ENCODE measurements at places on chromosomes 6 and 20. TPM values are rescaled to one million over a fixed set of nuclear protein-coding genes. Genes with fewer than 3 reads are reported as not detected.

DNA sequence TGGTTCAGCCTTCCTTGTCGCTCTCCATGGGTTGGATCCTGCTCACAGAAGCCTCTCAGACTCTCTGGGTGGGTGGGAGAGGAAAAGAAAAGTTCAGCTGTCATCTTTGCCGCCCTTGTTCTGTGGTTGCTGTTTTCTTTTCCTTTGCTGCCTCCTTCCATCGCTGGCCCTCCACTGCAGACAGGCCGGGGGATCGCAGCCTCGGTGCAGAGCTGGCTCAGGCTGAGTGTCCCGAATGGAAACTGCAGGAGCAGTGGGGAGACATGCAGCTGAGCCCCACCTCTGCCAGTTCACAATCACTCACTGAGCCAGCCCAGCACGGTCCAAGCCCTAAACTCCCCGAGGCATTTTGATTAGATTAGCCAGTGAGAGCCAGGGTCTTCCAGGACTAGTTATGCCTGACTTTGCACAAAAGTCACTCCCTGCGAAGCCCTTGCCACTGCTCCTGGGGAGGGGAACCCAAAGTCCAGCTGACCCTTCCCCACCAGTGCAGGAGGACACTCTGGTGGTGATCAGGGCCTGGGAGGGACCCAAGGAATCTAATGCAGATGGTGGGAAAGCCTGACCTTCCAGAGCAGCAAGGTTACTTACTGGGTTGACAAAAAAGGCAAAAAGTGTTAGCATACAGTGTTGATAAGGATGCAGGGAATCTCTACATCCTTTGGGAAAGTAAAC is 14.0 kb downstream of the NRN1 start:
- DNase-seq, result no peak
- H3K4me1 ChIP-seq, result peaks cover 36% of the 10 kb centered on the region
- H3K27me3 ChIP-seq, result peaks cover 20% of the 10 kb centered on the region

DNA sequence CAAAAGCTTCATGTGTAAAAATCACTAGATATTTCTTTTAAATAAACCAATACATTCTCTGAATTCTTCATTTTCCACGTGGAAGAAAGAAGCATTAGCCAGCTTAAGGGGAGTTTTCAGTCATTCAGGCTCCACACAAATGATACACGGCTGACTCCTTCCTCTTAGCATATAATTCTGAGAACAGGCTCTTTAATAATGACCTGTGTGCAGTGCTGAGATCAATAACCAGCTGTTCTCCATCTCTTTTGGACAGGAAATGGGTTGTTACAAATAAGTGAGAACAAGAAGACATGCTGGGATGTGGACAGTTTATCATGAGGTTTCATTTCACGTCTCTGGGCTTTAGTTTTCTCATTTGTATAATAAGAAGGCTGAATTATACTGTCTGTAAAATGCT is 146.9 kb upstream of the C6orf118 start:
- no peak overlapping the region for H3K27ac ChIP-seq
- no peaks in the 10 kb centered on the region for H3K27me3 ChIP-seq
- H3K4me3 ChIP-seq, result no peak overlapping the region
- no peaks in the 10 kb centered on the region for H3K4me1 ChIP-seq
- no peaks in the 10 kb centered on the region for H3K36me3 ChIP-seq
- no peak for DNase-seq

GRCh38 chr6:168678077-168678476 is 237.1 kb downstream of the SMOC2 start:
- no peaks in the 10 kb centered on the region for H3K4me1 ChIP-seq
- H3K36me3 ChIP-seq, result no peaks in the 10 kb centered on the region
- peaks cover 3% of the 10 kb centered on the region for H3K27me3 ChIP-seq

DNA sequence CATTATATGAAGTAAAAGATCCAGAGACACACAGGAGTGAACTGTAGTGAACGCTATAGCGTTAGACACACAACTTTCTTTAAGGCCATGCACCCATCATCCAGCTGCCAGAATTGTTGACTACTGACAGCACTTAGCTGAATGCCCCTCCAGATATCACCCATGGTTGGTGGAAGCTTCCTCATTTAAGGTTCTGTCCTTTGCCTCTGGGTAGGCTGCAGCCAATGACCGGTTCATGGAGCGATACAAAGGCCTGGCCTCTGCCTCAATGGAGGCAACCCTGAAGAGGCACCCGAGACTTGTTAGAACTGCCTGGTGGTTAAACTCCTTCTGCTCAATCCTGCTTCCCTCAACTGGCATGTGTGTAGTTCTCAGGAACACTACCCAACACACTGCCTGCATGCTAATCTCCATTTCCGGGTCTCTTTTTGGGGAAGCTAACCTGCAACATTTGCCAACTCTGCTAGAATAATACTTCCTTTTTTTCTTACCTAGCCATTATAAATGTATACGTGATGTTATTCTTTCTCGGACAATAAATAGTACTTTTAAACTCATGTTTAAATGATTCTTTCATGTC is 49.8 kb upstream of the THEMIS start:
- no peaks in the 10 kb centered on the region for H3K27me3 ChIP-seq
- no peak for DNase-seq
- no peaks in the 10 kb centered on the region for H3K36me3 ChIP-seq

DNA sequence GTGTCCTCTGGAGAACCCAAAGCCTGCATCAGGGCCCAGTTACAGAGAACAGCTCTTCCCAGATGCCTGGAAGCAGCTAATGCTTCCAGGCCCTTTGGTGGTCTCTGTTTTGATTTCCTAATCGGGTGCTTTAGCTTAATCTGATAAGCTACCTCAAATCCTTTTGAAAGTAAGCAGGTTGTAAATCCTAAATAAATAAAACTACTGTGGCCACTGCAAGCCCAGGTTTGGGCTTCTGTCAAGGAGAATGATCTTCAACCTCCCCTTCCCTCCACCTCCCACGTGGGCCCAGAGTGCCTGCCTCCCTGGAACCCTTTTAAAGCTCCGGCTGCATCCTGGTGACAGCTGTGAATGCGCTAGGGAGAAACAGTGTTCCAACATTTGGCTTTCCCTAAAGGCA is 25.2 kb upstream of the FYN start:
- no peak overlapping the region for H3K4me3 ChIP-seq
- H3K36me3 ChIP-seq, result no peaks in the 10 kb centered on the region
- H3K4me1 ChIP-seq, result no peaks in the 10 kb centered on the region
- no peak for DNase-seq
- H3K27me3 ChIP-seq, result no peaks in the 10 kb centered on the region

GRCh38 chr6:10719296-10719963 is 3.4 kb upstream of the TMEM14C start:
- no peaks in the 10 kb centered on the region for H3K36me3 ChIP-seq
- DNase-seq, result peak; percentile 63
- peak overlapping the region; percentile 39 for H3K27ac ChIP-seq

DNA sequence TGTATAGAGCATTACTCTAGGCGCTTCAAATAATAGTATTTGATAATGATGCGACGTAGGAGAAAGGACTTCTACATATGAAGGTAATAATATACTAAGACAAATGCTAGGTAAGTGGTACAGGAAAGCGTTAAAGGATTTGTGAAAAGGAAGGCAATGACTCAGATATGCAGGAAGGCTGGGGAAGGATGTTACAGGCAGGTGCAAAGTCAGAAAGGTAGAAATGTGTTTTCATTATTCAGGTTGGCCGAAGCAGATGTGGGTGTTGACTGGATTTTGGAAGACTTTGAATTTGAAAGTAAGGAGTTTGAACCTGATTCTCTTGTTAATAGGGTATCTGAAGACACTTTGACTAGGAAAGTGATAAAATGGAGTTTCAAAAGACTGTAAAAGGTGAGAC is 51.0 kb downstream of the STK4 start:
- H3K36me3 ChIP-seq, result peaks cover 73% of the 10 kb centered on the region
- no peak overlapping the region for H3K4me3 ChIP-seq
- H3K27me3 ChIP-seq, result no peaks in the 10 kb centered on the region
- peaks cover 3% of the 10 kb centered on the region for H3K4me1 ChIP-seq

DNA sequence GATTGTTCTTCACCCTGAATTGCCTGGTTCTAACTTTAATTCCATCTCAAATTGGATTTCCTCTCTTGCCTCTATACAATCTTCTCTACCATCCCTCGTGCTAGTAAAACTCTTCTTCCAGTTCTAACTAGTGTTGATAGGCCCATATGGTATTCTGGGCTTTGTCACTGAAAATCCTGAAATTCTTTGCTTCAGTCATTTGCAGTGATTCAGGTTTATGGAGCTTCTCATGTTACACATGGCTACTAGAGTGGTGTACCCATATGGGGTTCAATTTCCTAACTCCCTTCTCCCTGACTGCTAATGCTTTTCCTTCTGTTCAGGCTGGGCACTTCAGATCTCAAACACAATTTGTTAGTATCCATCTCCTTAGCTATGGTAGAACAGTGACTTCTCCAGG is 956.6 kb downstream of the KIF16B start:
- H3K4me3 ChIP-seq, result no peak overlapping the region
- no peaks in the 10 kb centered on the region for H3K4me1 ChIP-seq
- no peak overlapping the region for H3K27ac ChIP-seq
- H3K27me3 ChIP-seq, result no peaks in the 10 kb centered on the region
- no peak for DNase-seq

DNA sequence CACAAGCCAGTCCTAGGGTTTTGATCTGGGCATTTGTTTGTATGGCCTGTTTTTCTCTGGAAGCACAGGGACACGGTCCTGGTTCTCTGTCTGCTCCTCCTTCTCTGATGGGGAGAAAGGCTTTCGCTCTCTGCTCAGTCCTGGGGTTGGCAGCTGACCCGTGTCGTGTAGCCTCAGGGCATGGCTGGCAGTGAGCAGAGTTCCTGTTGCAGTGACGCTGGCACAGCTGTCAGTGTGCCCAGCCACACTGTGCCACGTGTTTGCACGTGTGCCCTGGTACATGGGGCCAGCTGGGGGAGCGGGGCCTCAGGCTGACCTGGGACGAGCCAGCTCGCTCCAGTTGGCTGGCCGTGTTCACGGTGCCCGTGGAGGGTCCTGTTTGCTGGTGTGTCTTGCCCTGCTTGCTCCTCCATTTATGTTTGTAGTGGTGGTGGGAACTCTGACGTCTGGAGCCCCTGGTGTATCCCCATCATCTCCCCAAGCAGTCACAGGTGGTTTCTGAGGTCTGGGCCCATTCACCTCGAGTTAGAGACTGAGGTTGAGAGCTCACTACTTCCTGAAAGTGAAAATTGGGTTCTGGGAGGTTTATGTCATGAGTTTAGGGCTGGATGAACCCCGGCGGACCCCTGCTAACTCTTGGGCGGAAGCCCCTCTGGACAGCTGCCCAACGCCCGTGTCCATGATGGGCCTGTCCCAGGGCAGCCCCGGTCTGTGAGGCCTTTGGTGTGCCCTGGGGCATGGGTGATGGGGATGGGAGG is 10.2 kb upstream of the DNAJC5 start:
- H3K36me3 ChIP-seq, result peaks cover 59% of the 10 kb centered on the region
- DNase-seq, result no peak
- H3K27ac ChIP-seq, result no peak overlapping the region
- H3K27me3 ChIP-seq, result no peaks in the 10 kb centered on the region
- H3K4me3 ChIP-seq, result no peak overlapping the region
- peaks cover 3% of the 10 kb centered on the region for H3K4me1 ChIP-seq

- H3K27me3 ChIP-seq, result no peaks in the 10 kb centered on the region
- H3K36me3 ChIP-seq, result peaks cover 33% of the 10 kb centered on the region
- no peak overlapping the region for H3K27ac ChIP-seq
- peaks cover 7% of the 10 kb centered on the region for H3K4me1 ChIP-seq
- no peak for DNase-seq
Observed at GRCh38 chr20:50089140-50089786, 23.7 kb downstream of the UBE2V1 start.

GRCh38 chr6:111411978-111412566 is 70.9 kb downstream of the REV3L start:
- no peak overlapping the region for H3K27ac ChIP-seq
- no peaks in the 10 kb centered on the region for H3K36me3 ChIP-seq
- no peak overlapping the region for H3K4me3 ChIP-seq
- no peaks in the 10 kb centered on the region for H3K4me1 ChIP-seq
- no peak for DNase-seq

DNA sequence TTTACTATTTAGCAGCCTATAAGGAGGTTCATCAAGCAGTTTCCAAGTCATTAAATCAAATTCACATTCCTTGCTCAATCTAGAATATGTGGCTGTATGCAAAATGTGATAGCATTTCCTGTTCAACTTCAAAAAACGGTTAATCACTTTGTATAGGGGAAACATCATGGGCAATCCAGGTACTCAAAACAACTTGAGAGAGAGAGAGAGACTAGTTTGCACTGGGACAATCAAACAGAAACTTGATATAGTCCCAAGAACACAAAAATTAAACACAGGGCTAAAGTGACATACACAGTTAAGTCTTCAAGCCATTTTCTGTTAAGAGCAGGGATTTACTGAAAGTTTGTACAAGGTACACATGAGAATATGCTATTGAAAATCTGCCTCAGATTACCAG is 7.4 kb downstream of the CPNE1 start:
- no peaks in the 10 kb centered on the region for H3K27me3 ChIP-seq
- H3K4me1 ChIP-seq, result peaks cover 45% of the 10 kb centered on the region
- H3K27ac ChIP-seq, result peak overlapping the region; percentile 31
- peaks cover 38% of the 10 kb centered on the region for H3K36me3 ChIP-seq
- no peak for DNase-seq

DNA sequence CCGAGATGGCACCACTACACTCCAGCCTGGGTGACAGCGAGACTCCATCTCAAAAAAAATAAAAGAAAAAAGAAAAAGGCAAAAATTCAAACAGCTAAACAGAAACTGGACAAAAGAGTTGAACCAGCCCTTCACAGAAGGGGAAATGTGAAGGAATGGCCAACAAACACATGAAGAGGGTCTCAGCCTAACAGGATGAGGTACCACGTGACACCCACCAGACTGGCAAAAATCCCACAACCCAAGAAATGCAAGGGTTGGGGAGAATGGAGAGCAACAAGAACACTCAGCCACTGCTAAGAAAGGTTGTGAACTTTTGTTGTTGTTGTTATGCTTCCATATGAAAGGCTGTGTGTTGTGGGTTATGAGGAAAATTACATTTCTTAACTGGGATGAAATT is 357.7 kb downstream of the PREX1 start:
- no peak overlapping the region for H3K4me3 ChIP-seq
- DNase-seq, result no peak
- H3K36me3 ChIP-seq, result no peaks in the 10 kb centered on the region
- no peaks in the 10 kb centered on the region for H3K4me1 ChIP-seq

DNA sequence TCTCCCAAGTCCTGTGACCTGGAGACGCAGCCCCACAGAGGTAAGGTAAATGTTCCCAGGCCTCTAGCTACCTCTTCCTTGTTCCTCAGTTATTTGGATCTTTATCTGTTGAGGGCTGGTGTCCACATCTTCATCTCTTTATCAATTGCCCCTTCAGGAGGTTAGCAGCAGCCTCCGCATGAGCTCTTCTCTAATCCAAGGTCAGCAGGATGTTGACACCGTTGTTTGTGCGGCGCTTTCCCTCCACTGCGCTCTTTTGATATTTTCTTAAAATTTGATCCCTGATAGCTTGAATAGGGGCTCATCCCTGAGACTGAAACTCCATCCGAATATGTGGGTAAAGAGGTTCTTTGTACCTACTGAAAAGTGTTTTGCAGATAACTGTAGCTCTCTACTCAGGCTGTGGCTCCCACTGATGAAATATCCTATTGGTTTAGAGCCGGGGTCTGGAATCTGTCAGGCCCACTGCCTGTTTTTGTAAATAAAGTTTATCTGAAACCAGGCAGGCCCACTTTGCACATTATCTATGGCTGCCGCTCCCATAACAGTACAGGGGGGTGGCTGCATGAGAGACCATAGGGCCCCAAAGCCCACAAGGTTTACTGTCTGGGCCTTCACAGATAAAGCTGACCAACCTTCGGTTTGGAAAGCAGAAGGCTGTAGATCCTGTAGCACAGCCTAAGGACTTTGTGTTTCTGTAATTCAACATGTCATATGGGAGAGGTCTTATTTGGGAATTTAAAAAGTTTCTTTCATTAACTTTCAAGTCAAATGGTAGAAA is 362.6 kb downstream of the QKI start:
- H3K4me3 ChIP-seq, result no peak overlapping the region
- no peak for DNase-seq
- H3K36me3 ChIP-seq, result no peaks in the 10 kb centered on the region
- H3K27ac ChIP-seq, result no peak overlapping the region
- H3K27me3 ChIP-seq, result peaks cover 3% of the 10 kb centered on the region

The ASCC3 gene
- 46.8 TPM for total RNA-seq

The L3MBTL1 gene
- total RNA-seq, result 16.1 TPM
